NCI-H2171 (cell line): ENCODE measurements at places on chromosomes 1 and 21.

DNA sequence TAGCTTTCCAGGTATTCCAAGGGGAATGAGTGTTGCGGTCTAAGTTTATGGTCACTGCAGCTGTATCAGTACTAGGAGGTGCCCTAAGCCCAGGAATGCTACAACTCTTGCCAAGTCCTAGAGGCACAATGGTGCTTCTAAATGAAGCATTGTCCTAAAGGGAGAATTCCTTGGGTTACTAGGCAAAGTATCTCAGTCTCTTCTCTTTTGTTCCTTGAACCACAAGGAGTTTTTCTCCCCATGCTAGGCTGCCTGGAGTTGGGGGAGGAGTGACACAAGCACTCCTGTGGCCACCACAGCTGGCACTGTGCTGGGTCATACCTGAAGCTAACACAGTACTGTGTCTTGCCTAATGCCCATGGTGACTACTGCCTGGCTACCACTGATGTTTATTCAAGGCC, 50.7 kb downstream of the KMO start:
- no peak for DNase-seq

- no peak for DNase-seq
Measured at GRCh38 chr21:46555678-46556077, 49.2 kb downstream of the S100B start.

GRCh38 chr1:117161887-117162286, 40.3 kb upstream of the TRIM45 start:
- peak; percentile 19 for DNase-seq

DNA sequence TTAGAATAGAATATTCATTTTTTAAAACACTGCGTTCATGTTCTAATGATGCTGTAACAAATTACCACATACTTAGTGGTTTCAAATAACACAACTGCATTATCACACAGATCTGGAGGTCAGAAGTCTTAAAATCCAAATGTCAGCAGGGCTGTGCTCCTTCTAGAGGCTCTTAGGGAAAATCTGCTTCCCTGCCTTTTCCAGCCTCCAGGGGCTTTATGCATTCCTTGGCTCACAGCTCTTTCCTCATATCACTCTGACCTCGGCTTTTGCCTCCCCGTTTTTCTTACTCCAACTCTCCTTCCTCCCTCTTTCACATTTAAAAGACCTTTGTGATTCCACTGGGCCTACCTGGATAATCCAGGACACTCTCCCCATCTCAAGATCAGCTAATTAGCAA, 18.6 kb upstream of the FMN2 start:
- DNase-seq, result no peak

DNA sequence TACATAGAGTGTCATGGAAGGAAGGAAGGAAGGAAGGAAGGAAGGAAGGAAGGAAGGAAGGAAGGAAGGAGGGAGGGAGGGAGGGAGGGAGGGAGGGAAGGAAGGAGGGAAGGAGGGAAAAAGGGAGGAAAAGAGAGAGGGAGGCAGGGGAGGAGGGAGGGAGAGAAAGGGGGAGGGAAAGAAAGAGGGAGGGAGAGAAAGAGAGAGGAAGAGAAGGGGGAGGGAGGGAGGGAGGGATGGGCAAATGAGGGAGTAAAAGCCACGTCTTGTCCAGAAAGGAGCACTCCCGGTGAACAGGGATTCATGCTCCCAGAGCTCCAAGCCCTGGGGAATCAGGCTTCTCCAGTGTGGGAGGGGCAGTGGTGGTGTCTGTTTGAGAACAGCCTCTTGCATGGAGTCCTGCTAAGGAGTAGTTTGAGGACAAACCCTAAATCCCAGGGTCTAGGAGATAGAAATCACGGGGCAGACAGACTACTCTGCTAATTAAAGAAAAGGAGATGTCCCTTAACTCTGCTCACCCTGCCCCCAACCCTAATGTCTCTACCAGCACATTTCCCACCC, 71.6 kb downstream of the TAS1R2 start:
- no peak for DNase-seq

- no peak for DNase-seq
Measured at GRCh38 chr1:246772686-246773085, 48.5 kb downstream of the SCCPDH start.

- no peak for DNase-seq
Measured at GRCh38 chr1:244089561-244089960, 38.5 kb downstream of the ZBTB18 start.

GRCh38 chr1:200154069-200154767, 126.7 kb downstream of the NR5A2 start:
- no peak for DNase-seq

- no peak for DNase-seq
Measured at GRCh38 chr1:155529929-155530328, 32.7 kb downstream of the ASH1L start.

DNA sequence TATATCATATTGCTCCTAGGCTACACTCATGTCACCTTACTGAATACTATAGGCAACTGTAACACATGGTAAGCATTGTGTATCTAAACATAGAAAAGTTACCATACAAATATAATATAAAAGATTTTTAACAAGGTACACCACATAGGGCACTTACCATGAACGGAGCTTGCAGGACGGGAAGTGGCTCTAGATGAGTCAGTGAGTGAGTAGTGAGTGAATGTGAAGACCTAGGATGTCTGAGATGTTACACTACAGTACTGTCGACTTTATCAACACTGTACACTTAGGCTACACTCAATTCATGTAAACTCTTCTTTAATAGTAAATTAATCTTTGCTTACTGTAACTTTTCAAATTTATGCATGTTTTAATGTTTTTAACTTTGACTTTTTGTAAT, 81.0 kb upstream of the PLD5 start:
- DNase-seq, result no peak

DNA sequence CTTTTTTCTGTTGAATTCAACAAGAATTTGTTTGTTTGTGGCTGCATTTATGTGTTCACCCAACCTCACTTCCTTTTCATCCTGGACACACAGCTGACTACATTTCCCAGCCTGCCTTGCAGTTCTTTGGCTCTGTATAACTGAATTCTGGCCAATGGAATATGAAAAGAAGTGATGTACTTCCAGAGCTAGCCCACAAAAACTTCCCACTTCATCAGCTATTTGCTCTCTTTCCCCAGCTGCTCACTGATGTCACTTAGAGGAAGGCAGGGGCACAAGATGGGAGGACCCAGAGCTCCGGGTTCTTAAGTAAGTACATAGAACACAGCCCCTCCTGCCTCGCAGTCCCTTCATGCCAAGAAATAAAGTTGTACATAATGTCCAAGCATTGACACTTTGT, 235.0 kb upstream of the FGGY start:
- DNase-seq, result no peak

- no peak for DNase-seq
Measured at GRCh38 chr21:34625030-34625593, 10.2 kb upstream of the RCAN1 start.

DNA sequence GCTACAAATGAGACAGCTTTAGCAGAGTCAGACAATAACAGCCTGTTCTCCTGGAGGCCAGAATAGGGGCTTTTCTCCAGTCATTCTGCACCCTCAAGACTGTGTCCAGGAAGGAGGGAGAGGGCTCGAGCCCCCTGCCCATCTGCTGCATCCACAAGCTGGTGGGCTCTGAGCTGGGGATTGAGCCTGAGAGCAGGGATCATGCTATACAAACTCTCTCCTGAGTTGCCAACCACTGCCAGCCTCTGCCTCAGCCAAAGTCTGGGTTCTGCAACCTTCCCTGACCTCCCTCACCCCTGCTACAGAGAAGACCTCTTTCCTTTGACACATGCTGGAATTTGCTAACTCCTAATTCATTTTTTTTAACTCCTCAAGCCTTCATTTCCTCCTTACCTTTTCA, 14.8 kb upstream of the PPM1J start:
- DNase-seq, result no peak

GRCh38 chr1:181632492-181632891, 149.2 kb downstream of the CACNA1E start:
- no peak for DNase-seq

- no peak for DNase-seq
Measured at GRCh38 chr1:205449254-205449749, 6.5 kb downstream of the BLACAT1 start.
